Fibroblast of skin of scalp (primary cell): ENCODE measurements at places on chromosomes 3 and 15.

DNA sequence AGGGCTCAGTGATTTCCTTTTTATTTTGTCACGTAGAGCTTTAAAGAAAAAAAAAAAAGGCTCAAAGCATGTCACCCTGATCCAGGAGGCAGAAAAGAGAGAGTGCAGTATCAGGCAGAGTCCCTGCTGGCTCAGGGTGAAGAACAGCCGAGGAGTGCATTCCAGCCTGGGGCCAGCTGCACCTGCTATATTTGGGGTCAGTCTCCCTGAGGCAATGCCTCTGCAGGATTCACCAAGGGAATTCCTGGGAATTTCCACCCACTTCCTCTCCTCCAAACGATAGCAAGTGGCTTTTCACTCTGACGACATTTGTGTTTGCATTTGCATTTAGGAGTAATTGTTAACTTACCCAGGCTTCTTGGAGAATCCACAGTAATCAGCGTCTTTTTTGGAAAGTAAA, 202.9 kb upstream of the CTNNB1 start:
- DNase-seq = no peak

DNA sequence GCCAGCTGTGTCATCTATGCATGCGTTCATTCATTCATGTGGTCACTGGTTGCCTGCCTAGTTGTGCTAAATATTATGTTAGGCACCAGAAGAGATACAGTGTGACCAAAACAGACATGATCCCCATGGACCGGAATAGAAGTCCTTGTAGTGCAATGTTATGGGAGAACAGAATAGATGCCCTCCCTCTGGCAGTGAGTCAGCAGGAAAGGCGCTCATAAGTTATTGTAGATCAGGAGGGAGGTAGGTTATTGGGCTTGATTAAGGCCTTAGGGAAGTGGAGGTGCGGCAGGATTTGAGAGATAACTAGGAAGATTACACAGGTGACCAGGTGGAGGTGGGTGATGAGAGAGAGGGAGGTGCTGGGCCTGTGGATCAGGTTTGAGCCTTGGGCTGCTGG, 5.2 kb downstream of the MCTP2 start:
- no peak for DNase-seq

DNA sequence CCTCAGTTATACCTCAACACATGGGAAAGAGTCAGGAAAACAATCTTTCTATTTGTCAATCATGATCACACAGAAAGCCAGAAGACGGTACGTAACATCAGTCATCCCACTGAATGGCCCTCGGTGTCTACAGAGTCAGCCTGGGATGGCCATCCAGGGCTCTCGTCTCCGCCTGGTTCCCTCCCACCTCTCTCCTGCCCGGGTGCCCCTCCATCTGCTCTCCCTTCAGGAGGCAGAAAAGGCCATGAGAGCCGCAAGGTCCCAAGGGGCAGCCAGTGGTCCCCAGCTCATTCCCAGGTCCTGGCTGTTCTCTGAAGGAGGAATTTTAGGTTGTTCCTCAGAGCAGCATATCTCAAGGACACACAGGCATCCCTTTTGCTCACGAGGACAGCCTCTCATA, 4.4 kb upstream of the LRRC15 start:
- DNase-seq = no peak

DNA sequence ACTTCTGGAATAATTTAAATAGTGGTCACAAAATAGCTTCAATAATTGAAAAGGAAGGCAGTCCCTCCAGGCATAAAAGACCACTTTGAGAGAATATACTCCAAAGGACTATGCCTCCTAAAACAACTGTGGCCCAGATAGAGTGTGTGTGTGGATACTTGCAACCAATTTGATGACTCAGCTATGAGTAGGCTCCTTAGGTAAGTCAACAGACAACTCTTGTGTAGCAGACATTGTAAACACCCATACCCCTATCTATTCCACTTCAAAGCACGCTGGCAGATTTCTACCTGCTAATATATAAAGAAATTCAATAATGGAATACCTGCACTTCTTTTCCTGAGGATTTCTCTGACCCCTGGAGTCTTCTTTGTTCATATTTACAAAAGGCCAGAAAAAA, 254.5 kb downstream of the NEK10 start:
- no peak for DNase-seq

DNA sequence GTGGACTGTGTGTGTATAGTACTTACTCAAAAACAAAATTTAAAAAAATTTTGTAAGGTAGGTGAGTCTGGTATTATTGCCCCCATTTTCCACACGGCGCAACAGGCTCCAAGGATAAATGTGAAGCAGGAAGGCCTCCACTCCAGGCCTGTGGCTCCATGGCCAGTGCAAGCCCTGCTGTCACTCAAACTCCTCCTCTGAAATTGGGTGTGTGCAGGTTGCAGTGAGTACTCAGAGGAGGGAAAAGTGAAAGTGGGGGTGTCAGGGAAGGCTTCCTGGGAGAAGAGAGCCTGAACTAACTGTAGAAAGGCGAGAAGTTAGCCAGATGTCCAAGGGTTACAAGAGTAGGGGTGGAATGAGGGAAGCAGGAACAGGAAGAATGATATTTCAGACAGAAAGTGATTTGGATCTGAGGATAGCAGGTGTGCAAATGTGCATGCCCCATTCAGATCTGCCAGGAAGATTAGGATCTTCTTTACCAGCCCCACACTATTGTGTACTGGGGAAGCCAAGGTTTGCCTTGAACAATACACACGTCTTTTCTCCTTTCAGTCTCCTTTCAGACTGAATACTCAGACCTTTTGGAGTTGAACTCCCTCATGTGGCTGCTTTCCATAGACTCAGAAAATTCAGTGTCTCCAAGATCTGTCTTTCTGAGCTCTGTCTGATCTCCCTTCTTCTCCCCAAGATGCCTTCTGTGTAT, 48.7 kb upstream of the RYK start:
- no peak for DNase-seq

DNA sequence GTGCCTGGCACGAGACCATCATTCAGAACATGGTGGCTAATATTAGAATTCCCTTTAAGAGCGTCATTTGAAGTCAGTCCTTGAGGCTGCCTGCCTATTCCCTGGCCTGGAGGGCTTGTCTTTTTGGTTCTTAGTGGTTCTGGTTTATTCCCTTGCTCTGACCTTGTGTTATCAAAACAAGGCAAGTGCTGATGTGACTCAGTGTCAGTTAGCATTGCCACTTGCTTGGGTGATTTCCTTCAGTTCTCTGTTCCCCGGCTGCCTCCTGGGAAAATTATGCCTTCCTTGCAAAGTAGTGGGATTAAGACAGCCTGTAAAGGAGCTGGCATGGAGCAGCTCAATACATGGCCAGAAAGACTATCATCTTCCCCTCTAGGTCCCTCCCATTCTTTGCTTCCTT, 64.6 kb downstream of the EDEM1 start:
- DNase-seq = no peak

DNA sequence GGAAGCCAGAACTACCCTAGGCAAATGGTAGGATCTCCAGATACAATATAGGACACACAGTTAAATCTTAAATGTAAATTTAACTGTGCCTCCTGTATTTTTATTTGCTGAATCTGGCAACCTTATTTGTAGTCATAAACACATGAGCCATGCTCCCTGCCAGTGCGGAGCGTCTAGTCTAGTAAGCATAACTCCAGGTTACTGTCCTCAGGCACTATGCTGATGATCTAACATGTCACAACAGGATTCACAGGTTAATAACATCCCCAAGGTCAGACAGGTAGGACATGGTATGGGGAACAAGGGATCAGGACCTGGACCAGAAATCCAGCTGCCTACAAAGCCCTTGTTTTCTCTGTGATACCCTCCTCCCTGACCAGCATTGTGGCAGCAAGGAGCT, 305.1 kb downstream of the CACNA2D3 start:
- no peak for DNase-seq

DNA sequence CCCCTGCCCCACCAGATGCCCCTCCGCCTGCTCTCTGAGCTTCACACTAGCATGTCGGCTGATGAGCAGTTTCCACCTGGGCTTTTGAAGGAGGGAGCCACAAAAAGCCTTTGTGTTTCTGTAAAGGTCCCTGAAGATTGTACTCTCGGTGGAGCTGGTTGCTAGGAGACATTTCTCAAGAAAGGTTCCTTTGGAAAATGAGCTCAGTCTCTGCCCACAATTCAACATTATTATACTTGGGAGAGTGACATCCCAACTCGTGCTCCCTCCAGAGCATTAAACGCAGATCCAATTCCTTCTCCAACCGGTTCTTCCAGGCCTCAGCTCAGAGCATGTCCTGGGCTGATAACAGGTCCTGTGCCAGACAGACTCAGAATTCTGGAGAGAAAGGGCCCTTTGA, 26.8 kb upstream of the FAM107A start:
- DNase-seq = no peak

DNA sequence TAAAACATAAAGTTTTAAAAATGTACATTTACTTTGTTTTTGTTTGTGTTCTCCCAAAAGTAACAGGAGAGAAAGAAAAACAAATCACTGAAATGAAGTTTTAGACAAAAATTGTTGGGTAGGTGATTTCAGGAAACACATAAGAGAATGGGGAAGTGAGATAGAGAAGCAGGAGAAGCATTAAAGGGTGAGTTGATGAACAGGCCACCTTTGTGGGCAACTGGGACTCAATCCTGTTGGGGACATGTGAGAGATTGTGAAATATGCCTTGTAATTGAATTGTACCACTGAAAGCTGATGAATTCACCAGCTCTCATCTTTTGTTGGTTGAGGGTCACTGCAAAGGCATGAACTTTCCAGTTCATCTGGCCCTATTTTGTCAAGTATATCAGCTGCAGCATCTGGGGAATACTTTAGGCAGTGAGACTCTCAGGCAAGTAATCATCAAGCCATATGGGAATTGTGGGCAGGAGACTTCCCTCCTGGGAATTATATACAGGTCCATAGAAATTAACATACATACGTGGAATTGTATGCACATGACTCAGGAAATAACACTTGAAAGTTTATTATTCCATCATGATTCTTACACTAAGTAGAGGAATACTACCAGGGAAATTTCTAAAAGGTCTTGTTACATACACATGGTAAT, 181.0 kb downstream of the ZBBX start:
- DNase-seq = peak; percentile 24

- DNase-seq = no peak
These were observed 60.7 kb downstream of the ADAMTS7 start for GRCh38 chr15:78750566-78750965.

DNA sequence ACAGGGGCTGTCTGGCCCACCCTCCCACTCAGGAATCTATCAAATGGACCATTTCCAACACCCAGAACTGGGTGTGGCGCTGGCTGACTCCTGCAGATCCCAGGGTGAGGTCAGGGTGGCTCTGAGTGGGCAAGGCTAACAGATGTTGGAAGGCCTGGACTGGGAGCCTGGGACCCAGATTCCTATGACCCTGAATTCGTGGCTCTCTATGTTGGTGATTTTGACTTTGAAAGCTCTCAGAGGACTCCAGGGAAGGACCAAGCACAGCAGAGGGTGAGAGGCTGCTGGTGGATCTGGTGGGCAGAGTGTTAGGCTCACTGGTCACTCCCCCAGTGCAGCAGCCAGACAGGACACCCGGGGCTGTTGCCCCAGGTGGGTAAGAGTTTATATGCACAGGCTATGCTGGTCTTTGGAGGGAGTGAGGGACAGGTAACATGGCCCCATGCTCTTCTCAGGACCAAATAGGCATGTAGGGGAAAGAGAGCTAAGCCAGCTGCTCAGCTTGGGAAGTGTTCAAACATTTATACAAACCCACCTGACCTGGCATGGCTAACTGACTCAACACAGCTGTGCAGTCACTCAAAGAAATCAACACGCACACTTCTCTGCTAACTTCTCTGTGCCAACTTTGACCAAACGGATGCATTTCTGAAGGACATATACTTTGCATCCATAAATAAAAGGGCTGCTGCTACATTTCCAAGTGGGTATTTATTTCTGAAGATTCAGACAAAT, 62.6 kb upstream of the RAB6B start:
- DNase-seq = no peak

DNA sequence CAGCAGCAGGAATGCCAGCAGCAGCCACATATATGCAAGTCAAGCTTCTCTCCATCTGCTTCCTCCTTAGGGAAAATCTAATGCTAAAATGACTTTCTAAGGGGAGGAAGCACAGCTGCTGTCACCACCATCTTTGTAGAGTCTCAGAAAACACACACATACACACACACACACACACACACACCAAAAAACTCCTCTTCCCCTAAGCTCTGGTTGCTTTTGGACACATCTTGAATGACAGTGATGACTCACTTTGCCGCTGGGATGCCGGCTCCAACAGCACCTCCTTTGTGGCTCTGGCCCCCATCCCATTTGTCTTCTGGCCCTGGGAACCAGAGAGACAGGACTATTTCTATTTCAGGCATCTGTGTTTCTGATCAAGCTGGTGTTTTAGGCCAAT, 124.8 kb upstream of the GOLIM4 start:
- peak; percentile 2 for DNase-seq

DNA sequence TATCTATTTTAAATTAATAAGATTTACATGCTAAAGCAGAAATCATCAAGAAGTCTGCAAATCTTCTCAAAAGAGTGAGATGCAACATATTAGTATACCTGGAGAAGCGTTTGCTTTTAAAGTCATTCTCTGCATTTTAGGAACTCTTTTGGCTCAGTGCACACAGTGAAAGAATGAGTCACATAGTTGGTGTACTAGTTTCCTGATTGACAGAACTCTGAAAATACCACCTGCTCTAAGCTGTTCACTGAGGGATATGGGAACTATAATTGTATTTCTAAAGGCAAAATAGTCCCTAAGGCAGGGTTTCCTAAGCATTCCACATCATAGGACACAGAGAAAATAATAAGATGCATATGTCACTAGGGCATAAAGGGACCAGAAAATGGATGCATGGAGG, 838.5 kb downstream of the DIPK2A start:
- no peak for DNase-seq

DNA sequence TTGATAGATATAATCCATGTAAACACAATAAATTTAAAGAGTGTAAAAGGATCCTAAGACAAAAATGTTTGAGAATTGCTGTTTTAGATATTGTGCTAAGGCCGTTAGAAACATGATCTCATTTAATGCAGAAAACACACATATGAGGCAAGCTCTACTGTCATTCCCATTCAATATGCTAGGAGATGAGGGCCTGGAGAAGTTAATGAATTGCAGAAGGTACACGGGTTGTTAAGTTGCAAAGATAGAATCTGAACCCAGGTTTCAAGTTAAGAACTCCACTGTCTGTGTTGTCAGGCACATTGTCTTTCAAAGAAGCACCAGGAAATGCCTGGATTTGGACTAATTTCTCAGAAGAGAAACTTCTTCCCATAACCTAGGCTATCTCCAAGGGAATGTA, 65.1 kb upstream of the SAMMSON start:
- DNase-seq = no peak

DNA sequence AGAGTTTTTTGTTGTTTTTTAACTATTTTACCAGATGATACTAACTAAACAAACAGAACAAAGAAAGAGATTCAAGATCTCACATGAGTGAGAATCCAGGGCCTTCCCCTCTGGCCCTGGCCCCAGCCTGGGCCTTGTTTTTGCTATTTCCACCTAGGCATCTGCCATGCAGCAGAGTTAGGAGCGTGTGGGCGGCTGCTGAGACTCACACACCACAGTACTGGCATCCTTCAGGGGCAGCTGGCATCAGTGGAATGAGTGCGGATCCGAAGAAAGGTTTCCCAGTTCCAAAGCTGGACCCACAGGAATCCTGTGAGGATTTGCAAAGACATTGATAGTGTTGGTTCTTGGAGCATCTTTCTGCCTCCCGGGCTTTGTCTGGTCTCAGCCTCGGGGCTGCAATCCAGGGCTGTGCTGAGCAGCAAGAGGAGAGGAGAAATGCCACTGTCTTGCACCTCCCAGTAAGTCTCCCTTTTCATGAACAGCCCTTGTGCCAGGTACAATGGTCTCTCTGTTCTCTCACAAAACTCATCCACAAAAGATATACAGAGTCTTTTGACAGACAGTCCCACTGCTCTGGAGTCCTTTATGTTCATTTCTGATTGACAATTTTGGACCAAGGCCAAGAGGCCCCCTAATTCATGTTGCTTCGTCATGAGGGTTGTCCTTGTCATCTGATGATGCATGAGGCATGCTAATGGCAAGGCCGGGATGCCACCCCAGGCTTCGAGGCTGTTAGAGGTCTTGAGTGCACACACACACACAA, 46.6 kb downstream of the APH1B start:
- DNase-seq = no peak
